ENCODE measurements at places on chromosomes 3 and 15. TPM values are rescaled to one million over a fixed set of nuclear protein-coding genes. Genes with fewer than 3 reads are reported as not detected.

- no peaks in the 10 kb centered on the region for H3K4me1 ChIP-seq
- no peaks in the 10 kb centered on the region for H3K36me3 ChIP-seq
- no peaks in the 10 kb centered on the region for H3K27me3 ChIP-seq
- H3K27ac ChIP-seq, result no peak overlapping the region
- H3K4me3 ChIP-seq, result no peak overlapping the region
Measured at GRCh38 chr3:21718161-21718765, 32.7 kb downstream of the ZNF385D start.

GRCh38 chr15:73366766-73367623, 1.8 kb downstream of the HCN4 start:
- peaks cover 16% of the 10 kb centered on the region for H3K4me1 ChIP-seq
- H3K27ac ChIP-seq, result peak overlapping the region; percentile 35
- peak overlapping the region; percentile 56 for H3K4me3 ChIP-seq
- DNase-seq, result no peak
- H3K27me3 ChIP-seq, result no peaks in the 10 kb centered on the region

DNA sequence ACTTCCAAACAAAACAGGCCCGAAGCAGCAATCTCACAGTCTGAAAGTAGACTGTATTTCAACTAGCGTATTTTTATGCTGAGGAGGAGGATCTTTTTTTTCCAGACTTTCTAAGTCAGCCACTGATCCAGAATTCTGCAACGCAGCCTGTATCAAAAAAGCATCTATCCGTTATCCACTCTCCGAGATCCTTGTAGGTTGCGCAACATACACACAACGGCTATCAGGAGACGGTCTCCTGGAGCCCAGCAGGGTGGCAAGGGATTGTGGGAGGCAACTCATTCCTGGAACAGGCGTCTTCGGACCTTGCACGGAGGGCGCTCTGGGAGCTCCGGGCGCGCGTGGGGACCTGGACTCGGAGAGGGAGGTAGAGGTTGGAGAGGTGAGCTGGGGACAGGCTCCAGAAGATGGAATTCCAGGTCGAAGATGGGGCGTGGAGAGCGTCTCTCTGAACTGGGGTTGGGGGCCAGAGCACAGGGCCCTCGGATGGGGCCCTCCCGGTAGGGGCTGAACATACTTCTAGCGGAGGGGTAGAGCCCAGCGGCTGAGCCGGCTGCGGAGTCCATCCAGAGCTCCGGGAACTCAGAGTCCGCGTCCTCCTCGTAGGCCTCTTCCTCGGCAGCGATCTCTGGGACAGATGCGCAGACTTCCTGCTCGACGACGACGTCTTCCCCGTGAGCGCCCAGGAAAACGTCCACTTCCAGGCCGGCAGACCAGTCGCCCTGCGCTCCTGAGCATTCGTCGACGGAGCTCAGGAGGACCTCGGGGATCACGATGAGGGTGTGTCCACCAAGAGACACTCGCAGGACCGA, 932 bp downstream of the PRR23C start:
- H3K4me3 ChIP-seq, result no peak overlapping the region
- no peaks in the 10 kb centered on the region for H3K4me1 ChIP-seq
- no peaks in the 10 kb centered on the region for H3K27me3 ChIP-seq
- no peak overlapping the region for H3K27ac ChIP-seq
- H3K36me3 ChIP-seq, result no peaks in the 10 kb centered on the region

GRCh38 chr3:149382101-149382467, 4.6 kb upstream of the TM4SF1 start:
- no peaks in the 10 kb centered on the region for H3K4me1 ChIP-seq
- peak overlapping the region; percentile 11 for H3K27ac ChIP-seq
- H3K27me3 ChIP-seq, result no peaks in the 10 kb centered on the region

GRCh38 chr3:26018889-26019288, 229.0 kb downstream of the OXSM start:
- no peak overlapping the region for H3K27ac ChIP-seq
- no peaks in the 10 kb centered on the region for H3K4me1 ChIP-seq
- no peak for DNase-seq
- no peak overlapping the region for H3K4me3 ChIP-seq

Gene IMPG2
- total RNA-seq, result 0.15 TPM

Gene CSK
- 25.6 TPM for total RNA-seq

All from right atrium auricular region (tissue), 2 donors.